ENCODE measurements at places on chromosomes 12 and 14.
A peak's percentile ranks its signal among the peaks of the same experiment; 100 is the strongest.

DNA sequence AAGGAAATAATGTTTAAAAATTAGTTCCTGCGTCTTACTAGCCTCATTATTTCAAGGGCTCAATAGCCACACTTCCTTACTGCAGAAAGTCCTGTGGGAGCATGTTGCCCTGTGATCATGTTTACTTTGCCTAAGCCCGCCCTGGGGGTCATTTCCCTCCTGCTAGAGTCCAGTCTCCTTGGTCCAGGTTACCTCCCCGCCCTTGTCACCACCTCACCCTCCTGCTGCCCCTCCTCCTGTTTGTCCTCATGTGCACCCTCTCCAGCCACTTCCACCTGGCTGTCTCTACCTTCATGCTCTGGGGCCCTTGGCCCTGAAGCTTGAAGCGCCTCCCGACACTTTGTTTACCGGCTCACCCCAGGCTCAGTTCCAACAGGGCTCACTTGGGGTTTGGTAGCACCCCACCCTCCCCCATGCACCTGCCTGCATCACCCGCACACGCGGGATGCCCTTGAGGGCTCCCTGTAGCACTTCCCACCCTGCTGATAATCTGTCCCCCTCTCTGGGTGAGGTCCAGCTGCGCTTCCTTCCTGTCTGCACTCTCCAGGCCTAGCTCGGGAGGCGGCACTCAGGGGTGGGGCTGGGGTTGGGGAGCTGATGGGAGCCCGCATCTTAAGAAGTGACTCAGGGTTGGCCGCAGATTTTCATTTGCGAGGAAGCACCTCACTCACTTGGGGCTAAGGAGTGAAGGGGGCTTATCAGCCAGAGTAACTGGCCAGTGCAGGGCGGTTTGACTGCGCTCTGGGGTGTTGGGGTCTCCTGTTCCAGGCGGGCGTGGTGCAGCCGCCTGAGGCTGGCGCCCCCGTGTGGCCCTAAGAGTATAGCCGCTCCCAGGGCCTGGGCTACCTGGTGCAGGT is 40.1 kb downstream of the SMIM41 start:
- no peak for DNase-seq

DNA sequence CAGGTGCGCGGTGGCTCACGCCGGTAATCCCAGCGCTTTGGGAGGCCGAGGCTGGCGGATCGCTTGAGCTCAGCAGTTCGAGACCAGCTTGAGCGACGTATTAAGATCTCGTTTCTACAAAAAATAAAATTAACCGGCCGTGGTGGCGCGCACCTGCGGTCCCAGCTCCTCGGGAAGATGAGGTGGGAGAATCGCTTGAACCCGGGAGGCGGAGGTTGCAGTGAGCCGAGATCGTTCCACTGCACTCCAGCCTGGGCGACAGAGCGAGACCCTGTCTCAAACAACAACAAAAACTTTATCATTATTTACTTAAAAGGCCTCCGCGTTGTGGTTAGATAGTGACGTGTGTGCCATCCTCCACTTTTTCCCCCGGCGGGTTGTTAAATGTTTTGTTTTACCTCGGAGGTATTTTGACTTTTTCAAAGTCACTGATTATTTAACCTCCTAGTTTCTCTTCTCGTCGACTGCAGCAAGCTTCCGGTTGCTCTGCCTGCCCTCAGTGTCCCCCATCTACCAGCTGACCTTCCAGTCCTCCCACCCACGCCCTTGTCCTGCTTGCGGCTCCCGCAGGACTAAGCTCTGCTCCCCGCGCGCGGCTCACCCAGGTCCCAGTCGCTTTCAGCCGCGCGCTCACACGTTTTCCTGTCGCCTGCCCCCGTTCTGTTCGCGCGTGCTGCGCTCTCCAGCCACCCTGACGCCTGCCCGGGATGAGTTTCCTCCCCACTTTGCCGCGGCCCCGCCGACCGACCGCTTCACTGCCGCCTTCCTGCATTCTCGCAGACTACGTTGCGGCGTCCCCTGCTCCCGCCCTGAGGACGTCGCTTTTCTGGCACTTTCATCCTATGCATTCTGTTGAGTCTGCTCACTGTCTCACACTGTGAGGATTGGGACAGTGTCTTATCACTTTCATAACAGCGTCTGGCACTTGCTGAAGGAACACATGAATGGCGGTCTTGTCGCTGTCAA is 1.2 kb upstream of the SCAF11 start:
- peak; percentile 74 for DNase-seq

DNA sequence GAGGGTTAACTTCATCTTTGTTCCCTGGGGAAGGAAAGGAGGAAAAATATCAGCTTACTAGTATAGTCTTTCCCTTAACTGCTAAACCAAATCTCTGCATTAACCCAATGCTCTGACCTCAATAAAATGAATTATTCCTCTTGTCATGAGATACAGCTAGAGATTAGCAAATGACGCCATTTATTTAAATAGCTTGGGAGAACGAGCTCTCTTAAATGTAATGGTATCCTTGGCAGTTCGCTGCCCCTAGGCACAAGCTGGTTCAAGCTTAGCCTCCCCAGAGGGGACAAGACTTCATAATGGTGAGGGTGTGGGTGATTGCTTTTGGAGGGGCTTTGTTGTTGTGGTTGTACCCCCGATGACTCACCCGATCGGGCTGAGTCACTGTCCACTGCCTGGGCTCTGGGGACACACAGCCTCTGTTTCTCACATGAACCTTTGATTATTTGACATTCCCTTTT is 19.6 kb downstream of the FNTB start:
- no peak for DNase-seq

- peak; percentile 40 for DNase-seq
These were observed 62.9 kb upstream of the PSMA6 start for GRCh38 chr14:35229084-35229791.

- peak; percentile 97 for DNase-seq
These were observed at the start of gene METAP2 for GRCh38 chr12:95473884-95474659. Gene METAP2, plus strand, starts transcription at chr12:95474152. Its CDS starts 28 bp downstream, at chr12:95474180.

- DNase-seq: no peak
These were observed 24.9 kb downstream of the RIN3 start for GRCh38 chr14:92538412-92538985.

- DNase-seq: peak; percentile 13
These were observed 168.4 kb upstream of the AVPR1A start for GRCh38 chr12:63319386-63319785.

DNA sequence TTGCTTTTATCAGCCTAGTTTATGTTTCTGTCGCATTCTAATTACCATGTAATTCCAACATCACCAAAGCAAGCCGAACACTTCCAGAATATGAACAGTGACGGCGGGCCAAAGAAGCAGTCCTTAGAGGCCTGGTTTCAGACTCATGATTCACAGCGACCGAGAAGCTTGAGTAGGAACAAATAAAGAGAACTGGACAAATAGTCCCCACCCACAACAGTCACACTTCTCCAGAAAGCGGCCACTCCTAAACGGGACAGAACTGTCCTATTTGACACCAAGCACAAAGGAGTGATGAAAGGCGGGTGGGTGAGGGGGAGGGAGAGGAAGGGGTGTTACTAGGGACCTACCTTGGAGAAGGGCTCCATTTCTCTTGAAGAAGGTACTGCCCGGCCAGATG is 136.4 kb downstream of the FOXN3 start:
- peak; percentile 80 for DNase-seq

DNA sequence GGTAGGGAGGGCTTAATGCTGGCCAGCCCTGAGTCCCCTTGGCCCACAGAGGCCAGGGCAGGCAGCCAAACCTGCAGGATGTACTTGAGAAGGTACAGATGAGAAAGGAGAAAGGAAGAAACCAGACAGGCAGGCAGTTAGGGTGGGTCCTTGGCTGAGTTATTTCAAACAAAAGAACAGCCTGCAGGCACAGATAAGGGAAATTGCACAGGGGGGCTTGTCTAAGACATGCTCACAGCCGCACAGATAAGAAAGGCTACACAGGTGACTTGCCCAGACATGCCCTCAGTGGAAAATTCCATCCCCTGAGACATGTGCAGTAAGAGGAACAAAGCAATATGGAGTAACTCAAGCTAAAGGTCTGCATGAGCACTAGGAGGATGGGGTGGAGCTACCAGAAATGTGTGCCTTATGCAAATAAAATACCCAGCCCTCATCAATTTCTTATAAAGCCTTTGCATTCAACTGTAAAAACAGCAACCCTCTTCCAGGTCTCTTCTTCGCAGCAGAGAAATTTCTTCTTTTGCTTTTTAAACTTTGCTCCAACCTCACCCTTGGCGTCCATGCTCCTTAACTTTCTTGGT is 158.2 kb upstream of the RGS6 start:
- DNase-seq: no peak

DNA sequence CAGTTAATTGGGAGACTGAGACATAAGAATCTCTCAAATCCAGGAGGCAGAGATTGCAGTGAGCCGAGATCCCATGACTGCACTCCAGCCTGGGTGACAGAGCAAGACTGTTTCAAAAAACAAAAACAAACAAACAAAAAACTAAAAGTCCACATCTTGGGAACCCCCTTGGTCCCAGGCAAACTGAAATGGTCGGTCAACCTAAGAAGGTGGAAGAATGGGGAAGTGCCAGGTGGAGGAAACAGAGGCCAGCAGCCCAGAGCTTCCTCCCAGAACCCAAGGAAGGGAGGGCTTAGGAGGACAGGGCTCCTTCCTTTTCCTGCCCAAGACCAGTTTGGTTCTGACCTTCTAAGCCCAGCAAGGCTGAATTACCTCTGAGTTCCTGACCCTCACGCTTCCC is 121.0 kb upstream of the FUT8 start:
- DNase-seq: no peak

DNA sequence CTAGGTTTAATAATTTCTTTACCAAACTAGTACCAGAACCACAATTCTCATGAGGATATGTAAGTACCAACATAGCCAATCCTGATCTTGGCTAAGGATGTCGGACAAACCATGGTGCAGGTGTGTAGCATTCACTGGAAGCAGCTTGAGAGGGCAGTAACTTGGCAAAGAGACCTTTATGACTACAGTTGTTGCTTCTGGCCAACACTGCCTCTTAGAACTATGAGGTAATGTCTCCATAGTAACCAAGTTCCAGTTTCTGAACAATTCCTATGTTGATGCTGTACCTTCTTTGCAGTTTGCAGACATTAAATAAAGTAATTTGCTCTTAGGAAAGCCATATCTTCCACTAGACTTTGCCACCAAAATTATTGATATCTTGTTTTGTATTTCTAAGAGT is at the start of gene LMNTD1:
Gene LMNTD1, minus strand, starts transcription at position 186 of the 400 bp plus-strand sequence. CDS start 324 bp downstream, outside the sequence.
- DNase-seq: no peak

- DNase-seq: no peak
These were observed 829.5 kb upstream of the MDGA2 start for GRCh38 chr14:48504921-48505320.

DNA sequence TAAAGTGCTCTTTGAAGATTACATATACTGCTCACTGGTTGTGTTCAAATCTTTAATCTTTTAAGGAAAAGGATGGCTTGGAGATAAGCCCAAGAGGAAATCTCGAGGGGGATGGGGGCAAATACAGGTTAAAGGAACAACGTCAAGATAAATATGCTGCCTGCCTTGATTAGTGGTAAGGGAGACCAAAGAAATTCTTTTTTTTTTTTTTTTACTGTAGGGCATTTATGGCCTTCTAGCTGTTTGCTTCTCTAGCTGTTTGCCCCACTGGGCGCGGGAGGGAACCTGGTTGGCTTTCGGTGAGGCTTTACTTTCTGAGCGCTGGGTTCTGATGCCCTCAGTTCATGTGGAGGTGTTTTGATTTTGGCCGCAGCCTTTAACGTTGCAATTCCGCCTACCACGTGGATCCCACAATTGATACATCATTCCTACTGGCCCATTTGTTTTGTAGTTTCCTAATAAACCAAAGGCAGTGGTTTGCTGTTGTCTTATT is 5.7 kb downstream of the CCND2 start:
- DNase-seq: no peak

DNA sequence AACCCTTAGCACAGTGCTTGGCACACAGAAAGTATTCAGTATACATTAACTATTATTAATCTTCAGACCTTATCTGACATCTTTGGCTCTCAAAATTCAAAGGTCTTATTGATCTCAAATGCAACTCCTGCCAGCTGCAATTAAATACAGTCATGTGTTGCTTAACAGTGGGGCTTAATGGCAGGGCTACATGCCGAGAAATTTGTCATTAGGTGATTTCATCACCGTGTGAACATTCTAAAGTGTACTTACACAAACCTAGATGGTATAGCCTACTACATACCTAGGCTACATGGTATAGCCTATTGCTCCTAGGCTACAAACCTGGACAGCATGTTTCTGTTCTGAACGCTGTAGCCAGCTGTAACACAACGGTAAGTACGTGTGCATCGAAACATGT is 156.3 kb upstream of the TMCC3 start:
- no peak for DNase-seq

DNA sequence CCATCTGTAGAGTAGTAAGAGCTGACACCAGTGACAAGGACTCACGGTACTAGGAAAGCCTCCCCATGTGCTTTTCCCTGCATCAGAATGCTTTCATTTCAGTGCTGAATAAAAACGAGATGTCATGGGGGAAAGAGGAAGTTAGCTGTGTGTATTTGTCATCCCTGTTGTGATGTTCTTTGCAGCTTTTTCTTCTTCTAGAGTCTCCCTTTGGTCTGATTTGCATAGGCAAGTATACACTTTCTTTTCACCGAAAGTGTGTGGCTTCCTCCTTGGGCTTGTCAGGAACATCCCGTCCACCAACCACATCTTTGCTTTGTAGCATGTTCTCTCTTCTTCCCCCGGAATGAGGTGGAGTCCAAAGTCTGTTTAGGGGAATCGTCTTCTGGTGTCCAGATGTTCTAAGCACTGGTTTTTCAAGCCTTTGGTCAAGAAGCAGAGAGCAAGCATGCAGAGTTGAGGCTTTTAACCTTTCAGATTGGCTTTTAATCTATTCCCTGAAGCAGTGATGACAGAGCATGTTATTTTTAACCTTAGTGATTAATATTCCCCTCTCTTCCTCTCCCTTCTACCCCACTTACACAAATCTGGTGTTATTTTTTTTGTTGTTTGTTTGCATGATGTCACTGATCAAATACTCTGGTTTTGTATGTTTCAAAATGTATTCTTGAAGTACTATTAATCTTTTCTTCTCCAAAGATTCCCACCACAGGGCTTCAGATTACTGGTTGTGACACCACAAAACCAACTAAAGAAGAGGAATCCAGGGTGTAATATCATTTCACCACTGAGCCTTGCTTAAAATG is 163.4 kb downstream of the SAMD4A start:
- DNase-seq: peak; percentile 81

GRCh38 chr12:110314308-110314707 is 33.3 kb downstream of the ATP2A2 start:
- peak; percentile 43 for DNase-seq

- DNase-seq: no peak
These were observed 24.8 kb downstream of the RGS6 start for GRCh38 chr14:71956920-71957563.

DNA sequence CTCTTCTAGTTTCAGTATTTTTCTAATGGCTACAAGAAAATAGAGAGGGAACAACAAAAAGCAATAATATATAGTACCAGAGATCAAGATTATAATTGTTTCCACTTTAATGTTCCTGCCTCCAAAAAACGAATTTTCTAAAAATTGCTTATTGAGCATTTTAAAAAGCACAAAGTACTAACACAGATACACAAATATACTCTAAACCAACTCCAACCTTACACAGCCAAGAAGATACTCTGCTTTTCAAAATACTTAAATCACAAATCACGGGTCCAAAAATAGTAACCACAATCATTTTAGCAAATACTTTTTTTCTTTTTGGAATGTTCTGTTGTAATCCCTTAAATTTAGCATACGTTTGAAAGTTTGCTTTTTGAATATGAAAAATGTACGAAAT is 2.0 kb downstream of the YAF2 start:
- no peak for DNase-seq

All from inflammatory macrophage treated with lipopolysaccharide for 1 hour (primary cell).